DMS53 (cell line): ENCODE measurements at places on chromosomes 5 and 9.

DNA sequence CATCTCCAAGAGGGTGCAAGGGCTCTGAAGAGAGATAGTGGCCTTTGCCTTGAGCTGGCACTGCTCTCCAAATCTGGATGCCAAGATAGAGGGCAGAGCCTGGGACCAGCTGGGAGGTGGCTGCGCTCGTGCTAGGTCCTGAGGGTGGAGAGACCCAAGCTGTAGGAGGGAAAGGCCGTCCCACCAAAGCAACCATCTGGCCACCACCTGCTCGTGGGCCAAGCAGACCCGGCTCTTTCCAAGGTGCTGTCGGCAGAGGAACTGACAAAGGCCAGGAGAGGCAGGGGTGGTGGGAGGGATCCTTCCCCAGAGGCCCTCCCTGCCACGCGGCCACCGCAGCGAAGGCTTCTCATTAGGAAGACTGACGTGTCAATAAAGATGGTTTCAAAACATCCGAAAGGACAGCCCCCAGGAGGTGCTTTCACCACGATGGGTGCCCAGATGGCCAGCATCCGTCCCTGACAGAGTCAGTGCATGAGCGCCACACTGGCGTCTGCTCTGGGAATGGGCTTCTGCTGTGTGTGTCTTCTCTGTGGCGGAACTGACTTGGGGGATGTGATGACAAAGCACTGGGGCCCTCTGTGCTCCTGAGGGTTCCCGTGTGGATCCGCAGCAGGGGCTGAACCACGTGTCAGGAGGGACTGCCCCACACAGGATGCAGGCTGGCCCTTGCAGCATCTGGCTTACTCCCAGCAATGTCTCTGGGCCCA lies 213.5 kb downstream of the FANCC start:
- no peak for DNase-seq

- no peak for DNase-seq
Observed at GRCh38 chr5:169307646-169308045, 6.7 kb upstream of the SLIT3 start.

DNA sequence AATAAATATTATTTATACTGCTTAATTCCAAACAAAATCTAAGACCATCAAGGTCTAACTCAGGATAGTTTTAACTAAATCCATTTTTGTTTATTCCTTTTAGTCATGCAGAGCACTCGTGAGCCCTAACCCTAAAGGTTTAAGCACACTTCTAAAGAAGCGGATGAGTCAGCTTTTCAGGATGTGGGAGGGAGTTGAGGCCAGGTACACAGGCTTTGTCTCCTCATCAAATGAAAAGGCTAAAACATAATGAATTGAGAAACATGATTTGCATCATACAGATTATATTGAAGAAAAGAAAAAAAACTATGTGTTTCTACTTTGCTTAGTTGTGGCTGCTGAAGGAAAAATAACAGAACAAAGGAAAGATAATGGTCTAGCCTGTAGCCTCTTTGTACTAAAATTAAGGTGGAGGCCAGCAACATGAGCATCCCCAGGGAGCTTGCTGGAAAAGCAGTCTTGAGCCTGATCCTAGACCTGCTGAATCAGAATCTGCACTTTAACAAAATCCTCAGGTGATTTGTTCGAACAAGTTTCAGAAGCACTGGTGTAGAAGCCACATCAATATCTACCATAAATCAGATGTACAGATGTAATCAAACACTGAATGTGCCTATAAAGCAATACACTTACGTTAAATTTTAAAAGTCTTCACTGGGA lies 21.1 kb upstream of the ISCA1 start:
- DNase-seq, result peak; percentile 51

GRCh38 chr5:180975338-180975737 lies 13.3 kb upstream of the BTNL3 start:
- no peak for DNase-seq

GRCh38 chr9:109482391-109482916 lies 15.7 kb downstream of the PTPN3 start:
- no peak for DNase-seq

DNA sequence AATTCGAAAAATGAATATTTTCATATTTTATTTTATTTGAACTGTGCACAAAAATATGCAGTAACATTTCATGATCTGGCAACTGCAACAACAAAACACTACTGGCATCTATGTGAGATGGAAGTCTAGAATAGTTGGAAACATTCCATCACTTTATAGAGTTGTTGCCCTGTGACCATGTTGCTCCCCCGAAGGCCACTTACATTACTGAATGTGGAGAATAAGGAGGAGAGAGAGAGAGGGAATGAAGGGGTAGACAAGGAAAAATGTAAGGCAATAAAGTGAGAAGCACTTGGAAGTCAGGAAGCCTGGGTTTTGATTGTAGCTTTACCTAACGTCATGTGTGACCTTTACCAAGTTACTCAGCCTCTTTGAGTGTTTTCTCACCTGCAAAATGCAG lies 437.2 kb upstream of the EDIL3 start:
- peak; percentile 6 for DNase-seq

DNA sequence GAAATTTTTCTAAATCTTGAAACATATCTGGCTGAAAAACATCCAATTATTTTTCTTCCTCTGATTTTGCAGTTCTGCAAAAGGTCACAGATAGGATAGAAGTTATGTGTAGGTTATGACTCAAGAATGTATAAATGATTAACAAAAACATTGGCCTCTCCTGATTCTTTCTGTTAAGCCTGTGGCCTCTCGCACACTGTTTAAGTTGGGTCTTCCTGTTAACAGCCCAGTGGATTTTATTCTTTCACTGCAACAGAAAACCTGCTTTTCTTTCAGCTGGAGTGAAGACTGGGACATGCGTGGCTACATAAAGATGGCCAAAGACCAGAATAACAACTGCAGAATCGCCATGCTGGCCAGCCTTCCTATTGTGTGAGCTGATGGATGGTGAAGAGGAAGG lies 17.1 kb upstream of the SPATA31E1 start:
- no peak for DNase-seq

DNA sequence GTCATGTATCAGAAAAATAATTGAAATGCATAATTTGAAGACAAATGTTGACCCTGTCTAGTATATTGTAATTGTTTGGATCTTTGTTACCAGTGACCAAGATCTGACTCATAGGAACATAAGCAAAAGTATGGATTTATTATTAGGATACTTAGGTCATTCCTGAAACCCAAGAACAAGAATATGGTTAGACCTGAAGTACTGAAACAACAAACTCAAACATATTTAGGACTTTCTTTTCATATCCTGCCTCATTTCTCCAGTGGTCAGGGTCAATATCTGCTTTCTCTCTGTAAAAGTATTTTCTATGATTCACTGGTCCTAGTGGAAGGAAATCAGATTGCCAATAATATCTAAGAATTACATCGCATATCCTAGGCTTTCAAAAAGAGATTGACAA lies 1937.1 kb upstream of the WWC1 start:
- no peak for DNase-seq

- peak; percentile 82 for DNase-seq
Observed at GRCh38 chr5:42951293-42951840, 88.8 kb downstream of the ANXA2R start.

DNA sequence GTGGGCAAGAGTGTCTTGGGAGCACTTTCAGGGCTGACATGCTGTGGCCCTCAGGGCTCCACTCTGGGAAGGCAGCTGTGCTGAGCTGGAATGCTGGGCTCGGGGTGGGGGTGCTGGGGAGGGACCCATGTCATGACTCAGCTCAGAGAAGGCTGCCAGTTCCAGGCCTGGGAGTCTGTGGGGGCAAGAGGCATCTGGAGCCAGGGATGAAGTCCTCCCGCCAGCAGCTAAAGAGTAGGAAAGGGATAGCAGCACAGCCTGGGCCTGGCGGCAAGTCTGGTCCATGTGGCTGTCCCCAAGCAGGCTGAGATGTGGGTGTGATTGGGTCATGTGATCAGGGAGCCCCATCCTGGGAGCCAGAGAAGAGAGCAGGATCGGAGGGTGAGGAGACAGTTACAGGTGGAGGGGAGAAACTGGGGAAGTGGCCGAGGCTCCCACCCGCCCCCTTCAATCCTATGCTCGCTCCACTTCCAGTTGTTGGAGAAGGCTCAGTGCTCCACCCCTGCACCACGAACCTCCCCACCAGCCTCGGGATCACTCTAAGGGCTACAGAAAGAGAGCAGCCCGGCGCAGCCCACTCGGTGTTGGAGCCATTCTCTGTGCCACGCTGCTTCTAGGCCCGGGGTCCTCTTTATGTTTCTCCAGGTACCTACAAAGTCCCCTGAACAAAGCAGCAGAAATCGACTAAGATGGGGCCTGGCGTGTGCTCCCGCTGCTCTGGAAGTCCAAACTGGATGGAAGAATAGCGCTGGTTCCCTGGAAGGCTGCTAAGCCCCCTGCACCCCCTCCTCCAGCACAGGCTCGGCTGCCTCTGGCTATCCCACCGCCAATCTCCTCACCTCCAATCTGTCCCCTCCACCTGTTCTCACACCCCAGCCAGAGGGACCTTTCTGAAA lies 12.0 kb downstream of the PDGFRB start:
- peak; percentile 24 for DNase-seq

DNA sequence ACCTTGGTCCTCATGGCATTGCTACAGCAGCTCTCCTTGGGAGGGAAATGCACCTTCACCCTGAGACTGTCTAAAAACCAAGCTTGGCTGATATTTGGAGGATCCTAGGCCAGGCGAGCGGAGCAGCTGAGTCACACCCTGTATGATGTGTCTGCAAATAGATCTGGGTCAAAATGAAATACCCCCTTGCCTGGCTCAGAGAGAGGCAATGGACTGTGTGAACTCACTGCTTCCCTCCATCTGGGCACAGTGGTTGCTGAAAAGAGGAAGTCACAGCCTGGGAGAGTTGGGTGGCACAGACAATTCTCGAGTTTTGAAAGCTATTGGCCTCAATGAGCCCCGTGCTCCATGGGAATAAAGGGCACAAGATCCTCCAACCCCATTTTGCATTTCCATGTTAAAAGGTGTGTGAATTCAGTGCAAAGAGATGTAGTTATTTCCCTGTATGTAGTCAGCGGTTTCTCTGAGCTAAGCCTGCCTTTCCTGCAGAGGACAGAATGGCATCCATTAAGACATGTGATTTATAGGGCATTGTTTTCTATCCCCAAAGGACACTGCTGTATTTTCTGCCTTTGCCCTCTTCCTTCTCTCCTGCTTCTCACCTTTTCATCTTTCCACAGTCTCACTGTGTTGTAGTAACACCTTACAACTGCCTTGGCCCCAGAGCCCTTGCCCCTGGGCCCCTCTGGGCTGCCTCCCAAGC lies 177.2 kb downstream of the GADD45G start:
- no peak for DNase-seq

DNA sequence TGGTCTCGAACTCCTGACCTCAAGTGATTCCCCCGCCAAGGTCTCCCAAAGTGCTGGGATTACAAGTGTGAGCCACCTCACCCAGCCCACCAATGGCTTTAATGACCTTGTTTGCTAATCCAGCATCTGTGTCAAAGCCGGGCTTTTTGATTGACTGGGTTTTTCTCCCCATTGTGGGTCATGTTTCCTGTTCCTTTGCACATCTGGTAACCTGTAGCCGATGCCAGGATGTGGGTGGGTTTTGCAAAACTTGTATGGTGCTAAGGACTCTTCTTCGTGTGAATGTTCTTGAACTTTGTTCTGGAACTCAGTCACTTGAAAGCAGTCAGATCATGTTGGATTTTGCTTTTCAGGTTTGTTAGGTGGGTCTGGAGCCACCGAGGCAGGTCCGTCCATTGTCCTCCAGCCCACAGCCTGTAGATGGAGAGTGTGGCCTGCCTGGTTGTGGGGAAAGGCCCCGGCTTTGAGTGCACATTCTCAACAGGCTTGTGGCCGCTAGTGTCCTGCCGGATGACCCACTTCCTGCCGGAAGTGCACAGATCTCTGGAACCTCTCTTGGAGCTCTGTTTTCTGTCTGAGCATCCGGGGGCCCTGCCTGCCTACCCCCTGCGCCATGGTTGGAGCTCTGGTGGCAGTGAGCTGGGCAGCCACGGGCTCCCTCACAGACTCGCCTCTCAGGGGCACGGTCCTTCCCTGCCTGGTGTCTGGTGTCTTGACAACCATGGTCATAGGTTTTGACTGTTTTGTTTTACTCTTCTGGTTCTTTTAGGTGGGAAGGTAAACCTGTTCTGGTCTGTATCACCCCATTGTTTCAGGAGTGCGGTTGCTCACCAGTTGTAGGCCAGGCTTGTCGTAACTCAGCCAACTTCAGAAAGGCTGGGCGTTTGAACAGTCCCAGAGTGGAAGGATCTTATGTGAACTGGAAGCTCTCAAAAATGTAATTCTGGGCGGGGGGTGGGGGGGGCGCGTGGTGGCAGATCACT lies 69.6 kb upstream of the CACNA1B start:
- DNase-seq, result no peak

GRCh38 chr5:163005949-163006348 lies 431.4 kb upstream of the CCNG1 start:
- peak; percentile 14 for DNase-seq

- DNase-seq, result no peak
Observed at GRCh38 chr9:137804908-137805630, 72.5 kb upstream of the CACNA1B start.

GRCh38 chr9:2726650-2727340 lies 9.5 kb downstream of the KCNV2 start:
- DNase-seq, result no peak

DNA sequence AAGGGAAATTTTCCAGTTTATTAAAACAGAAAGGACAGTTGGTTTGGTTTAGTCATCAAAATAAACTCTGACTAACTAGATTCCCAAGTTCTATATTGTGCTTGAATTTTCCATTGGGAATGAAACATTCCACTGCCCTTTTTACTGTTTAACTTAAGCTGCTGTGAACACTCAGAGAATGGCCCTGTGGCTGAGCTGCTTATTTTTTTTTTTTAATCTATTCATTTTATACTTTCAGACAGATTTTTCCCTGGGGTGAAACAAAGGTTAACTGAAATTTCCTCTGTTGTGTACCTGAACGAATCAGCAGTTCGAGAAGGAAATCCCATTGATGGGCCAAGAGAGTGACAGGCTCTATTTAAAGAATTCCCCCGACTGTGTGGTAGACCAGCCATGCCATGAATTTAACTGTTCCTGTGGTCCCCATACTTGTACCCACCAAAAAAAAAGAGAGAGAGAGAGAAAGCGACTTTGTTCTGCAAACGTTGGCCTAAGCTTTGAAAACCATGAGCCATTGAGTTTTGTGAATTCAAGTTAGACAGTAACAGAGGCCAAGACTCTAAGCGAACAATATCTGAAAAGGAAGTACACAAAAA lies 138.7 kb upstream of the GRHPR start:
- DNase-seq, result no peak

- DNase-seq, result no peak
Observed at GRCh38 chr5:30001826-30002225, 1191.7 kb upstream of the CDH6 start.

- DNase-seq, result peak; percentile 43
Observed at GRCh38 chr9:9352877-9353481, 1259.8 kb downstream of the PTPRD start.

GRCh38 chr5:2165203-2165602 lies 282.5 kb upstream of the IRX4 start:
- DNase-seq, result no peak
